Glutamatergic neuron (in vitro differentiated cells): ENCODE measurements at places on chromosomes 7 and 10.

- no peak for DNase-seq
Observed at GRCh38 chr7:24786941-24787340, 29.7 kb upstream of the GSDME start.

DNA sequence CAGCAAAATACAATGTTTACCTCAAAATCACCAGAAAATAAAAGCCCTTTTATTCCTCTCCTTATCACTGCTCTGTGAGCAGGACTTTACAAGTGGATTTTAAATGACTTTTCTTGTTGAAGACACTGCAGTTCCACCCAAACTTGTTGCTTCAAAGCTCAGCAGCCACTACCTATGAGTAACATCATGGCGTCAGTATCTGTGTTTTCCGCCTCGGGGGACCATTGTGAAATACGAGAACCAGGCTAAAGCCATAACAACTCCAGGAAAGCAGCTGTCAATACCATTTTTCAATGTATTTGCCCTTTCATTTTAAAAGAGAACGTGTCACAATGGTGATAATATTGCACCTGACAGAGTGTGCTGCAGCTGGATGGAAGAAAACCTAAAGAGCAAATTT is 284.0 kb upstream of the RNF32 start:
- DNase-seq, result no peak

- no peak for DNase-seq
Observed at GRCh38 chr10:120184547-120185337, 272.3 kb upstream of the PLPP4 start.

DNA sequence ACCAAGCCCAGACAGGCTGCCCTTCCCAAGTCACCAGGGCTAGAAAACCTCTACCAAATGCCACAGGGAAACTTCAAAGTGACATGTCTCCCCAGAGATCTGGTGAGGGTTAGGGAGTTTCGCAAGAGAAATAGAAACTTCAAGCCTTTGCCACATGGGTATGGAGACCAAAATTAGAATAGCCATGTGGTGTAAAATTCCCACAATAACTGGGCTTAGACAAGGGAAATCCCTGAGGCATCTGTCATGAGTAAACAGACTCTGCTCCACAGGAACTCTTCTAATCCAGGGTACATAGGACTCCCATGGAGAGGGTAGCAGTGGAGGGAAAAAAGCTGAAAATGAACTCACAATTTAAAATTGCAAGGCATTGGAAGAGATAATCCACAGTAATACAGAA is 14.3 kb downstream of the ADAM12 start:
- no peak for DNase-seq

- DNase-seq, result no peak
Observed at GRCh38 chr10:31977440-31978155, 49.0 kb upstream of the ARHGAP12 start.

DNA sequence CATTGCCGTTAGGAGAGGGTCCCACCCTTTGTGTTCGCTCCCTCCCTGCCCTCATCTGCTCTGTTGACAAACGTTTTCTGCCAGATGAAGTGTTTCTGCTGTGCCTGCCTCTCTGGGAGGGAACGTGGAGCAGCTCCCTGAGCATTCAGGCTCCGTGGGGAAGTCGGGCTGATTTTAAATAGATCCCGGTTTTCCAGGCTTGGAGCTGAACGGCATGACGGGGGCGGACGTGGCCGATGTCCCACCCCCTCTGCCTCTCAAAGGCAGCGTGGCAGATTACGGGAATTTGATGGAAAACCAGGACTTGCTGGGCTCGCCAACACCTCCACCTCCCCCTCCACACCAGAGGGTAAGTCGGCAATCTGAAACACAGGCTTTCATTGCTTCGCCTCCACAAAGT is 101.9 kb upstream of the NPS start:
- DNase-seq, result no peak

DNA sequence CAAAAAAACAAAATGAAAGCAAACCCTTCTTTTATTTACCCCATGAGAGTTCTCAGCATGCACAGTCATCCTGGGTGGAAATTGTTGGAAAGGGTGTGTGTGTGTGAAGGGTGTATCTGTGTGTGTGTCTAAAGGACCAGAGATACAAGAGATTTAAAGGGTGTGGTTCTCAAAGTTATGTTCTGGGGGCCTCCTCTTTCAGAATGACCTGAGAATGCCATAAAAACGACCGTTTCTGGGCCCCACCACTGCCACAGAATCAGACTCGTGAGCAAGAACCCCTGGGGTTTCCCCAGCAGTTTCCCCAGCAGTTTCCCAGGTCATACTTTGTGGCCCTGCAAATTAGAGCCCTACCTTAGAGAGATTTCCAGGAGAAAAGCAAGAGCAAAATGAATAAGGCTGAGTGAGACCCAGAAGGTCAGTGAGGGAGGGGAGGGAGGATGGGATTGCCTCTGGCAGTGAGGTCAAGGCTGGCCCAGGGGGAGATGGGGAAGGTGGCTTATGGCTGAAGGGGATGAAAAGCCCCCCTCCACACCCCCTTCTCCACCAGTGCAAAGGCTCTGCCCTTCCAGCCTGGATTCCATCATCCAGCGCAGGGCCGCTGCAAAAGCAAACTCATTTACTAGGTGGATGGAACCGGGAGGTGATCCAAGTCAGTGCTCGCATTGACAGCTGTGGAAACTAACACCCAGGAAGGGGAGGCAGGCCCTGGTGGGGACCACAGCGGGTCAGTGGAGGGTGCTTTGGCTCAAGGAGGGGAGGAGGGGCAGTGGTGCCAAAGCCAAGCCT is 10.2 kb downstream of the PYROXD2 start:
- DNase-seq, result no peak

DNA sequence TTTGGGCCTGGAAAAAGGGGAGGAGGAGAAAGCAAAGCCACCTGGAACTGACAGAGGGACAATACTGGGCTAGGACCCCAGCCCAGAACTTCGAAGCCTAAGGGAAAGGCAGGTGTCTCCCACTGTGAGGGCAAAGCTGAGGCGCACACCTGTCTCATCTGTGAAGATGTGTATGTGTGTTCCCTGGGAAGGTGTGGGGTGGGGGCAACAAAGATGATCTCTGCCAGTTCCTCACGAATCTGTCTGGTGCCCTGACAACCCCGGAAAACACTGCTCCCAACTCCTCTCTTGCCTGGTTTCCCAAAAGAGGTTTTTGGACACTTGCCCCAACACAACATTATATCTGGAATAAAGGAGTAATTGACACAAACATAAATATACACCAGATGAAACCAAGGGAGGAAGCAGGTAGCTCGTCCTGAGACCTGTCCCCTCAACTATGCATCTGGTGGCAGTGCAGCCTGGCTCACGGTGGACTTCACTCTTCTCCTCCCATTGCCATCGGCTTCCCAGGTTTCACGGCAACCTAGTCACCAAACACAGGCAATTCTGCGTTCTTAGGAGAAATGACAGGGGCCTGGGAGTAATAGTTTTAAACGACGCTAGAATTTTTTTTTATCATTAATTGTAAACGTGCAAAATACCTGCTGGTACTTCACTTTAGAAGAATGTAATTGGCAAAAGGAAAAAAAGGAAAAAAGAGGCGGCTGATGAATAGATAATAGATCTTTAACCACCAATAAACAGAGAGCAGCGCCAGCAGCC is 1.7 kb upstream of the EMX2 start:
- DNase-seq, result no peak

GRCh38 chr10:59991117-59991516 is 84.8 kb upstream of the CCDC6 start:
- DNase-seq, result no peak

GRCh38 chr7:102914585-102914984 is 1.8 kb downstream of the LRRC17 start:
- no peak for DNase-seq

DNA sequence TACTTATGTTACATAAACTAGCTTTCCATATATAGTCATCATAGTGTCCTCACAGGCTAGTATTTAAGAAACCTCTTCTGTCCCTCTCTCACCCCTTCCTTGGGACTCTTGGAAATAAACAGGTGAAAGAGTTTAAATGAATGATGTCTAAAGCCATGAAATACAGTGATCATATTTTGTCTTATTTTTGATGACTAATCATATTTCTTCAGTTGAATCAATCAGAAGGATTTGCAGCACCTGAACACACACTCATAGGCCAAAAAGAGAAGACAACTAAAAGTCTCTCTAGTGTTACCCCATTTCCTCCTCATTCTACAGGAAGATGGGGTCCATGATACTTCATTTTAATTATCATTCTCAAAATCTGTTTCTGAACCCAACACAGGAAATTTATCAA is 8.6 kb upstream of the ATAD1 start:
- no peak for DNase-seq

GRCh38 chr10:112782200-112782907 is 167.7 kb upstream of the TCF7L2 start:
- no peak for DNase-seq

DNA sequence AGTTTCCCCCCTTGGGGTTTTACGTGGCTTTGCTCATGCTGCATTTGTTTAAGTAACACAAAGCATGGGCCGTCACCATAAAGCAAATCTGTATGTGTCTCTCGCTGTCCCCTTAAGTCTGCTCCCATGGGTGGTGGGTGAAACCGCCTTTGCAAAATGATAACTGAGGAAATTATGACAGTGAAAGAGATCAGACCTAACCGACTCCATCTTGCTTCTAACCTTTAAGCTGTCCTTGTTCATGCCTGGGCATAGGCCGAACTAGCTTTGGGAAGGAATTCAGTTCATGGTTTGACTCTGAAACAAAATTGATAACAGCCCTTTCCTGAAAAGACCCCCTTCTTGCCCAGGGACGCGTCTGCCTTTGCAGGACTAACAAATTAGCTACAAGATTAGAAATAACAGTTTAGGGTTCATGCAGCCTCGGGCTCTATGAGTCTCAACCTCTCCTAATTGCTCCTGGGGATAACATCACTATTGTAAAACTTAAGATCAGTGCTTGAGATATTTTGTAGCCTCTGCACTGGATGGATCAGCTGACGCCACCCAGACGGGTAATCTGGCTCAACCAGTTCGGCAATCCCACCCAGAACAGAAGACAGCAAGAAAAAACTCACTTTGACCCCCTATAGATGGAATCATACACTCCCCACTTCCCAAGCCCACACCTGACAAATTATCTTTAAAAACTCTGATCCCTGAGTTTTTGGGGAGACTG is 623.7 kb downstream of the TYW1 start:
- no peak for DNase-seq

GRCh38 chr7:47191876-47192291 is 390.0 kb downstream of the TNS3 start:
- no peak for DNase-seq

DNA sequence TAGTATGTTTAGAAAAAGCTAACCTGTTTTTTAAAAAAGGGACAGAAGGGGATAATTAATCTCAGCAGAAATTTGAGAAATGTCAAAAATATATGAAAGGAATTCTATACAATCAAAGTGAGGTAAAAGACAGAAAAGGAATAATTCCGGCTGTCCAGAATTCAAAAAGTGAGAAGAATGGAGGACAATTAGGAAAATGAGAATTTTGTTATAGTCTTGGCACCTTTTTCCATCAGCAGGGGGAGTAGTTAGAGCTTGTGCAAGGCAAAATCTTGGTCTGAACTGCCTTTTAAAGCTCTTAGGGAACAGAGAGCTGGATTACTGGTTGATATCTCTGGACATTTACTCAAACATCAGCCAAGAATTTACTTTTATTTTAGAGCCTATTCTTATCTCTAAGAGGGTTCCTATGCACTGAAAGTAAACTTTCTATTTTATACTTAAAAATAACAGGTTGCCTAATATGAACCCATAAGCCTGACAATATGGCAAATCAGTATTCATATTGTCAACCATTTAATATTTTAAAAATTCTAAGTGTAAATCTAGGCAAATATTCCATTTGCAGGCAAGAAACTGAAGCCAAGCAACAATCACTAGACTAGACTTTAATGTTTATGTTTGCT is 185.6 kb downstream of the ANK3 start:
- no peak for DNase-seq

DNA sequence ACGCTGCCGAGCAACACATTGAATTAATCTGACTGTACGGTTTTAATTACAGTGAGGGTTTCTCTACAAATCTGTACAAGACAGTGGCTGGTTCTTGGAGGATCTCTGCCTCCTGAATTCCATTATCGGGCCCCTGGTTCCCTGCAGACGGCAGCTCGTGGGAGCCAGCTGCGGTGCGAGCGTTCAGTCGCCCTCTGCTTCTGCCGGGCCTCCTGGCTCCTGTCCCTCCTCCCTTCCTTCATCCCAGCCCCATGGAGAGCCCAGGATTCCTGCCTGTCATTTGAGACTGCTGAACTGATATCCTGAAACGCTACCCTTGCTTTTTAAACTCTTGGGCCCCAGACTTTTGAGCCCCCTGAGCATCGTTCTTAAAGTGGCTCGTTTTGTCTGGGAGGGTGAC is 6.6 kb upstream of the DLX6 start:
- no peak for DNase-seq

DNA sequence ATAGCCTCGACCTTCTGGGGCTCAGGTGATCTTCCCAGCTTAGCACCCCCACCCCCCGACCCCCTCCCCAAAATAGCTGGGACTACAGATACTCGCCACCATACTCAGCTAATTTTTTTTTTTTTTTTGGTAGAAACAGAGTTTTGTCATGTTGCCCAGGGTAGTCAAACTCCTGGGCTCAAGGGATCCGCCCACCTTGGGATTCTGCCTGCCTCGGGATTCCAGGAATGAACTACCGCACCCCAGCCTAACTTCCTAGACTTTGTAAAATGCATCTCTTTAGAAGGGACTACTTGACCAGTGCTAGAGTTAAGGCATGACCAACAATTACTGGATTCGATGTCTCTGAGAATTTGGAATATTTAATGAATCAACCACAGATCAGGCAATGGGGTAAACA is 85.9 kb downstream of the MDFIC start:
- DNase-seq, result no peak

GRCh38 chr10:96660297-96660696 is 60.0 kb downstream of the PIK3AP1 start:
- DNase-seq, result no peak

DNA sequence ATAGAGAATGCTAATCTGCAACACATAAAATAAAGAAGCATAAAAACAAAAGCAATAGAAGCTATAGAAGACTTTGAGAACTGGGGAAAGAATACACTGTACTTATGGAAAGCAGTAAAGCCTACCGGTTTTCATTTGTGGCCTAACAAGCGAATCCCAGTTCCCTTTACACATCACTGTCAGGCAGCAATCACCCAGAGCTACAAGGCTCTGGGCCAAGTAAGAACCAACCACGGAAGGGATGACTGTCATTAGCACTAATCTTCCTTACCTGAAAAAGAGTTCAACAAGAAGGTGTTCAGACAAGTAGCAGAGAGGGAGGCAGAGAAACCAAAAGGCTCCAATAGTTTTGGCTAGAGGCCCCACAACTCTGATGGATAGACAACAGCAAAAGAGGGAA is 15.0 kb downstream of the CCDC6 start:
- no peak for DNase-seq
